Naive thymus-derived CD8-positive, alpha-beta T cell (primary cell): ENCODE measurements at places on chromosomes 5 and 9.

- no peak for DNase-seq
Measured at GRCh38 chr5:39450487-39450886, 25.7 kb upstream of the DAB2 start.

DNA sequence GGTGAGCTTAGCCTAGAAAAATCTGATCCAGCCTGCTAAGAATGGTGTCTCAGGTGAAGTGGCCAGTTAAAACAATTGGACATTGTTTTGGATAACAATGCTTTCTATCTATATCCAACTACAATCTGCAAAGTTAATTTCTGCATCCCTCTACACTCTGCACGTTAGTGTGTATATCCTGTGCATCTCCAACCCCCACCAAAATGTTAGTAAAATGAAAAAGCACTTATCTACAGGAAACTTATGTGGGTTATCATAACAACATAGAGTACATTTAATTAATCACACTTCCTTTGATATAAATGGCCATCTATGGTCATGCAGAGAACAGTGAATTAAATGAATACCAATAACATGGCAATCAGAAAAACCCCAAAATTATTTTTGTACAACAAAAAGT is 158.7 kb downstream of the NFIB start:
- no peak for DNase-seq

GRCh38 chr9:106887066-106887465 is 24.1 kb downstream of the ZNF462 start:
- no peak for DNase-seq

- no peak for DNase-seq
Measured at GRCh38 chr9:119044806-119045205, 324.4 kb downstream of the BRINP1 start.

DNA sequence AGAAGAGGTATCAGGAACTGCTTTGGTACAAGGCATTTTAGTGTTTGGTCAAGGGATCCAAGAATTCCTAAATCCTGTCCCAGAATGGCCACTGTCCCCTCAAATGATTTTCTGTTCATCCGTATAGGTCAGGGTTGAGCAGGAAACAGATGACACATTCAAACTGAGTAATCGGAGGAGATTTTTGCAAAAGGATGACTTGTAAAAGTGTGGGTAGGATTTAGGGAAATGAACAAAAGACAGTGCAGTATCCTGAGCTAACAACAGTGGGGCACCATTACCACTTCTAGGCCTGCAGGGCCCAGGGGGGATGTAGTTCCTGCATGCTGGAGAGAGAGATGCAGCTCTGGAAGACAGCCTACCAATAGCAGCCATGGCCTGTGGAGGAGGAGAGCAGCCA is 290.1 kb downstream of the ZSWIM6 start:
- no peak for DNase-seq

GRCh38 chr5:68000805-68001204 is 214.8 kb upstream of the PIK3R1 start:
- no peak for DNase-seq

GRCh38 chr5:34534523-34535103 is 121.5 kb upstream of the RAI14 start:
- no peak for DNase-seq

DNA sequence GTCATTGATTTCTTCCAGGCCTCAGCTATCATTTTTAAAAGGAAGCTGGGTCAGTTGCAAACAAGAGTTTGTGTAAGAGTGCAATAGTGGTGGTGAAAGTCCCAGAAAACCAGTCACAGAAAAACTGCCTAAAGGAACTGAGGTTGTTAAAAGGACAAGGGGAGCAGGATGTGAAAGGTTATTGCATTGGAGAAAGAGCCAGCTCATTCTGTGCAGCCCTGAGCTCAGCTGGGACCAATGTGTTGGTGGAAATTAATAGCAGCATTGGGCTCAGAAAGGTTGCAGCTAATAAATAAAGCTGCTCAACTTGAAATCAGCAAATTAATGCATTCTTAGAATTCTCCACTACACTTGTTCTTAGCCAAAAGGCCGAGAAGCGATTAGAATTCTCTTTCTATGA is 34.9 kb downstream of the NREP start:
- DNase-seq = no peak
